CD4-positive, alpha-beta T cell treated with Interleukin-6 for 4 hours (primary cell): ENCODE measurements at places on chromosomes 11 and 22.

DNA sequence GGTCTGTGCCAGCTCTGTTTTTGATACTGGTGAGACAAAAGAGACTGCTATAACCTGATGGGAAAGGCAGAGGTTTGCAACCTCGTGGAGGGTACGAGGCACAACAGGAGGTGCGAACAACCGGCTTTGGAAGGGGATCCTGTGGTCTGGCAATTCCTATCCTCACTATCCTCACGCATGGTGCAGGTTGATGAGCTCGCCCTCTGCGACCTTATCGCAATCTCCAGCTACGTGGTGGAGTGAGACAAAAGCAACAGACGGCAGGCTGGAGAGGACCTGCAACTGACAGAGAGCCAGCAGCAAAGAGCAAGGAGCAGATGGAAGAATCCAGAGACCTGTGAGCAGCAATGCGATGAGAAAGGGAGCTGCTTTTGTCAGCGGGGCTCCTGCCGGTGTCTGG is 47.3 kb upstream of the TSKU start:
- DNase-seq: no peak

DNA sequence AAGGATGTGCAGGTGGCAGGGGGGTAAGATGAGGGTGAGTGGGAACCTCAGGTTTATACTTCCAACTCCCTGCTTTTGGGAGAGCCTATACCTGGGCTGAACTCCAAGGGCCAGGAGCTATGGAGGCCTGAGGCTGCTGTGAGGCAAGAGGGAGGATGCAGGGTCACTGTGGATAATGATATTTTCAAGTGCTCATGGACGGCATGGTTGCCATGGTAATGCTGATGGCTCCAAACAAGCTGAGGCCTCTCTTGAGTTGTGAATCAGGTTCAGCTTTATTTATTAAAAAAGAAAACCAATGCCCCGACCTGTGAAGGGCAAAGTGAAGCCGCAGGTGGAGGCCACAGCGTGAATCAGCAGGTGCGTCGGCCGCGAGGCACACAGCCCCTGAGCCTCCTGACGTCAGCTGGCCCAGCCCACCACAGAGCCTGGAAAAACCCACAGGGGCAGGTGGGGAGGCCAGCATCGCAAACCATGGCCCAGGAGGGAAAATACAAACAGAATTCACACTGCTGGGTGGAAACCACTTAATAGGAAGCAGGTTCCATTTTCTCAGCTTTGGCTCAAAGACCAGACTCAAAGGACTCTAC is 17.4 kb upstream of the CREB3L1 start:
- no peak for DNase-seq

DNA sequence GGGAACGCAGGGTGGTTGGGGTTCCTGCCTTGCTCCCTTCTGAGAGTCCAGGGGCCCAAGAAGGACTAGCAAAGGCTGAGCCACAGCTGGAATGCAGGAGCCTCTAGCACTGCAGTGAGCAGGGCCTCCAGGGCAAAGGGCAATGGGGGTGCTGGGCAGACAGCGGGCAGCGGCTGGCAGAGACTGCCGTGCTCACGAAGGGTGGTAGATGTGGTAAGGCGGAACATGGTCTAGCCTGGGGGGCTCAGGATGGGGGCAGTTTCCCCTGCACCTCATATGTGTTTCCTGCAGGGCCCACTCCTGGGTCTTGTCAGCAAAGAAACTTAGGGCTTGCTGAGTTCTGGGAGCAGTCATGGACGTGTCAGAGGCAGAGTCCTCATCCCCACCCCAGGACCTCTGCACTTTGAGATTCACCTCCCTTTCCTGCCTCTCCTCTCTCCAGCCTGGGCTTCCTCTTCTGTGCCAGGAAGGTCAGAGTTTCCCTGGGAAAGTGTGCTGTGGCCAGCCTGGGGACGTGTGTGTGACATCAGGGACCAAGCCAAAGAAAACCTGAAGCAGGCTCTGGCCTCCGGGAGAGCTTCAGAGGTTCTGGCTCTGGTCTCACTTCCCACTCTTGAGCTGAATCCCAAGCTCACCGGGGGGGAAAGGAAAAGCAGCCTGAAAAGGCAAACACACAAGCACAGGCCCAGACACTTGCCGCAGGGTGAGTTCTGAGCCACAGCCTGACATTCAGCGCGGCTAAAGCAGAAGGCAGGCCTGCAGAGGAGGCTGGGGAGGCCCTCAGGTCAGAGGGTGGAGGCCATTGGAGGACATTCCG is 4.4 kb downstream of the MOGAT2 start:
- DNase-seq: no peak

- DNase-seq: no peak
Measured at GRCh38 chr11:127524618-127525017, 524.0 kb upstream of the KIRREL3 start.

- DNase-seq: no peak
Measured at GRCh38 chr11:17865765-17866428, 131.3 kb downstream of the KCNC1 start.

GRCh38 chr11:102708654-102709053 is 3.1 kb upstream of the MMP27 start:
- no peak for DNase-seq

DNA sequence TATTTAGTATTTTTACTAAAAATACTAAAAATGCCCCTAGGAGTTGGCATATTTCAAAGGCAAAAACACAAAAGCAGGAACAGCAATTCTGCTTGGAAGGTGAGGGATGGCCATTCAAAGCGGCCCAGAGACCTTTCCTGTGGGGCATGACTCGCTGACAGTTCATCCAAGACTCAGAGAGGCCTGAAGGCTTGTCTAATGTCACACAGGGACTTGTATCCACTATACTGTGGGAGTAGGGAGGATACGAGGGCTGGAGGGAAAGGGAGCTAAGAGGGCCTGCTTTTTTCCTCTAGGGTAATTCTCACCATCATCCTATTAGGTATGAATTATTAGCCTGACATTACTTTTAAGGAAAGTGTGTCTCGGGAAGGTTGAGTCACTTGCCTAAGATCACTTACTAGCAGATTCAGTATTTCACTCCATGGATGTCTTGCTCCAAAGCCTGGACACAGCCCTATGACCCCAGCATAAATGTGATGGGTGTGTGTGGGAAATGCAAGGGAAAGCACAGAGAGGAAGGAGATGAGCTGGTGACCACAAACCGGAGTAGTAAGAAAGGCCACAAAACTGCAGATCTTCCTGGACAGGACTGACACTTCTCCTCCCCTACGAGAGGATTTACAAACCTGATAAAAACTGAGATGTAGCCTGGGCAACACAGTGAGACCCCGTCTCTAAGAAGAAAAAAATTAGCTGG is 16.7 kb upstream of the UCP3 start:
- DNase-seq: no peak

DNA sequence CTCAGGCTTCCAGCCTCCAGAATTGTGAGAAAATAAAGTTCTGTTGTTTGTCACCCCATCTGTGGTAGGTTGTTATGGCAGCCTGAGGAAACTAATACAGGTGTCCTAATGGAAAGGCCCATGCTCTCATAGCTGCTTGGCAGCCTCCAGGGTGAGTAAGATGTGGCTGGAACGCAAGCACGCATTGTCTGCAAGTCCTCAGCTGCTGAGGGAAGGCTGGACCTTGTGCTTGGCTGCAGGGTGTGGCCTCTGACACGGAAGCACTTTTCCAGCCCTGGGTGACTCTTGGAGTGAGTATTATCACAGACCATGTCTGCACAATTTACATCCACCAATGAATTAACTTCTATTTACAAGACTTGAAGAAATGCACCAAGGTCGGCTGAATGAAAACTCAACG is 44.4 kb upstream of the BARX2 start:
- no peak for DNase-seq

DNA sequence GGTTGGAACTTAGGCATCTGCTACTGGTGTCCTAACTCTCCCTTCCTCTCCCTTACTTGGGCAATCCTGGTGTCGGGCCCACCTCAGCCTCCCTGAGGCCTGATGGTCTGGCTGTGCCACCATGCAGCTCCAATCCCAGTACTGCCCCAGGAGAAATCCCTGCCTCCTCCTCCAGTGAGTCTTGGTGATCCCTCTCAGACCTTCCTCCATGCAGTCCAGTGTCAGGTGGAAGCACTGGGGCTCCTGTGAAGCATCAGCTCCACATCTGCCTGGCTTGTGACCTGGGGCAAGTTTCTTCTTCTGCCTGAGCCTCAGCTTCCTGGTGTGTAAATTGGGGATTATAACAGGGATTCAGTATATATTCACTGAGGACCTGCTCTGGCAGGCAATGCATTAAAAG is 1.8 kb upstream of the PELI3 start:
- DNase-seq: no peak

GRCh38 chr22:38712486-38713207 is 6.9 kb downstream of the GTPBP1 start:
- DNase-seq: no peak

DNA sequence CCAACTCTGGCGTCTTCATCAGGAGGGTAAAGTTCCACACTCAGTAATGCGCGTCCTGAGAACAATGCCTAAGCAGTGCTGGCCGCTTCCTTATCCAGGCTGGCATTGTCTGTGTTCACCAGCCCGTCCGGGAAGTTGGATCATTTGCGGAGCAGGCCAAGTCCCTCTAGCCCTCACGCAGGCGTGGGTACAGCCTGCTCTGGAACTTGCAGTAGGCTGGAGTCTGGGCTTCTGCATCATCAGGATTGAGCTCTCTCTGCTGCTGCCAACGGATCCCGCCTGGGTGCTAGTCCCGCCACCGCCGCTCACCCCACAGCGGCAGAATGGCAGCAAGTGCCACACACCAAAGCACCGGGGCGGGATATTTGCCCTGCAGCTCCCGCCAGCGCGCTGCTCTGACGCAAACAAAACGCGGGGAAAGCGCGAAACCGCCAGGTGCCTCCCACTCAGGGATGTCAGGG is 29.0 kb downstream of the GLYATL1 start:
- DNase-seq: no peak

GRCh38 chr11:124429599-124429998 is 4.9 kb upstream of the OR8B4 start:
- DNase-seq: no peak
